ENCODE measurements at places on chromosomes 7 and 10.

DNA sequence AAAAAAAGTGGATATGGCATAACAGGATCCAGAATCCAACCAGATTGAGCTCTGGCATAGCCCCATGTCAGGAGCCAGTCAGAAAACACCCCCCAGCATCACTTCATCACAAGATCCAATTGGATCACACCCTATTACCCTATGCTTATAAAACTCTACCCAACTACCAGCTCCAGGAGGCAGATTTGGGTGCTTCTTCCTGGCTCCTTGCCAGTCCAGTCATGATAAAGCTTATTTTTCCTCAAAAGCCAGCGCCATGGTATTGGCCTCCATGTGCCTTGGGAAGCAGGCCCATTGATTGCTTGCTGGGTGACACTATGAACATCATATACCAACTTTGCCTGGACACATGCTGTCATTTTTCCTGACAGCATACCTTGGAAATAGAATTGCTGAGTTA, 281.4 kb upstream of the MKLN1 start:
- no peak for DNase-seq

GRCh38 chr7:155003092-155003375, at the start of gene PAXIP1:
PAXIP1 (minus strand) TSS chr7:155003124; CDS start chr7:155002929, 195 bp downstream.
- DNase-seq: no peak

DNA sequence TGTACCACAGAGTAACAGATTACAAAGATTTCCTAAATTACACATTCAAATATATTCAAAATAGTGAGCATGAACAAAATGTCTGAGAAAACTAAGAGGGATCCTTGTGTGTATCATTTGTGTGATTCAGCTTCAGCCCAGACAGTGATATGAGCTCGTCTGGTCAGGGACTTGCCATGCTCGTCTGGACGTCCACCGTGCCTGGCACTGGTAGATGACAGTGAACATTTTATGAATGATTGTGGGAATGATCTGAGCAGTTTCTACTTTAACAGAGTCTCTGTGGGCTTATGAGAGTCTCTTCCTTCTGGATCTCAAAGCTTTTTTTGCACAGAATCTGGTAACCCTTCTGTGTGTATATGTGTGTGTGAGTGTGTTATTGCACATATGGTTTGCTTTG, 34.2 kb upstream of the ANKRD2 start:
- DNase-seq: no peak

- peak; percentile 11 for DNase-seq
Observed at GRCh38 chr10:14879124-14879927, 660 bp downstream of the SUV39H2 start.

DNA sequence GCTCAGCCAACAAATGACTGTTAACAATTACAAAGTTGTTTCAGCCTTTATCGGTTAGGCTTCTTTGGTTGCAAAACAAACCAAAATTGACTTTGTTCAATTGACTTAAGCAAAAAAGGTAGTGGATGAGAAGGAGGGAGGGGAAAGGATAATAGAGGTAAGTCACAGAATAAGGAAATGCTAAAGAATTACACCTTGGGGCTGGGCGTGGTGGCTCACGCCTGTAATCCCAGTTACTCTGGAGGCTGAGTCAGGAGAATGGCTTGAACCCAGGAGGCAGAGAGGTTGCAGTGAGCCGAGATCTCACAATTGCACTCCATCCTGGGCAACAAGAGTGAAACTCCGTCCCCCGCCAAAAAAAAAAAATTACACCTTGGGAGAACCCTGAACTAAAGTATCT, 41.4 kb downstream of the AHCYL2 start:
- no peak for DNase-seq

- no peak for DNase-seq
Observed at GRCh38 chr10:127332631-127333030, 136.2 kb upstream of the INSYN2A start.

- DNase-seq: no peak
Observed at GRCh38 chr7:43931346-43931745, 5.1 kb downstream of the UBE2D4 start.

DNA sequence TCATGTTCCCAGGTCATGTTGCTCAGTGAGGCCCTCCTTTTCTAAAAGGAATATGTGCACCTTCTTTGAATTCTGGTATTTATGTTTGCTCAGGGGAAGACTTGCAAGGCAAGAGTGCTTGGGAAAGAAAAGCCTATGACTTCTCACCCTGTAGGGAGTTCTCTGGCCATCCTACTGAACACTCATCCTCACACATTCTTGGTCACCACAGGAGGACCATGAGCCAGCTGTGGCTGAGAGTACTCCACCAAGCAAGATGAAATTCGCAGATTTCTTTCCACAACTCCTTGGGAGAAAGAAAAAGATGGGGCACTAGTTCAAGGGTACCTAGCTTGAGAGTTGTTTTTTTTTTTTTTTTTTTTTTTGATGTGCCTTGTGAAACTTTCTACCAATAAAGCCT, 179.6 kb downstream of the FZD1 start:
- no peak for DNase-seq

GRCh38 chr10:110686949-110687348, 42.8 kb downstream of the RBM20 start:
- no peak for DNase-seq

DNA sequence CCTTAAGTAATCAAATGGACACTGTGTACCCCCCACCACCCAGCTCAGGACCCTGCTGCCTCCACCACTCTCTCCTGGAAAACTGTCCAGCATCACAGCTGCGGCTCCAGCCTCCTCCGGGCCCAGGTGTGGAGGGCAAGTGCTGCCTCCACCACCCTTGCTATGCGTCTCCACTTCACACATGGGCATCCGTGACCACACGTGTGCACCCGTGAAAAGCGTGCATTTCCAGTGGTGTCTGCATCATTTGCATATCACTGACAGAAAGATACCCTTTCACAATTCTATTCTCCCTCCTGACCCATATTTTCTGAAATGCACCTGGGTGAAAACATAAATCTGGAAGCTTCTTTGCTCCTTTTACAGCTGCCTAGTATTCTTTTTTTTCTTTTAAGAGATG, 89.7 kb upstream of the PDGFA start:
- no peak for DNase-seq

- DNase-seq: peak; percentile 86
Observed at GRCh38 chr10:12503311-12503710, 154.0 kb downstream of the CAMK1D start.

DNA sequence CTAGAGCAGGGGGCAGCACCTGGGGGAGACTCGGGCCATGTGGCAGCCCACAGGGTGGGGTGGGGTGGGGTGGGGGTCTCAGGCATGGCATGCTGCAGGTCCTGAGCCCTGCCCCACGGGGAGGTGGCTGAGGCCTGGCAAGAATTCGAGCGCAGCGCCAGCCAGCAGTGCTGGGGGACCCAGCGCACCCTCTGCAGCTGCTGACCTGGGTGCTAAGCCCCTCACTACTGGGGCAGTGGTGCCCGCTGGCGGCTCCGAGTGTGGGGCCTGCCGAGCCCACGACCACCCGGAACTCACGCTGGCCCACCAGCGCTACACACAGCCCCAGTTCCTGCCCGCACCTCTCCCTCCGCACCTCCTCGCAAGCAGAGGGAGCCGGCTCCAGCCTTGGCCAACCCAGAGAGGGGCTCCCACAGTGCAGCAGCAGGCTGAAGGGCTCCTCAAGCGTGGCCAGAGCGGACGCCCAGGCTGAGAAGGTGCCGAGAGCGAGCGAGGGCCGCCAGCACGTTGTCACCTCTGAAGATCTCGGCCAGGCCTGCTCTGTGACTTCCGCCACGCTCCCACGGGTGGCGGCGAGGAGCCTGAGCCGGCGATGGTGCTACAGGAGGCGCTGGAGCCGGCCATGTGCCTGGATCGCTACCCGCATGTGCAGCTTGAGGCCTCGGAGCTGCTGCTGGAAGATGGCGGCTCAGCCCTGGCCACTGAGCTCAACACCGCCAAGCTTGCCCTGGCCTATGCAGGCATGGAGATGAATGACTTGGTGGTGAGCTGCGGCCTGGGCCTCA, 145.1 kb upstream of the C7orf33 start:
- DNase-seq: no peak

- peak; percentile 51 for DNase-seq
Observed at GRCh38 chr7:121872831-121873288, at the start of gene PTPRZ1. PTPRZ1 (plus strand) TSS chr7:121873161; CDS start chr7:121873500, 339 bp downstream.

DNA sequence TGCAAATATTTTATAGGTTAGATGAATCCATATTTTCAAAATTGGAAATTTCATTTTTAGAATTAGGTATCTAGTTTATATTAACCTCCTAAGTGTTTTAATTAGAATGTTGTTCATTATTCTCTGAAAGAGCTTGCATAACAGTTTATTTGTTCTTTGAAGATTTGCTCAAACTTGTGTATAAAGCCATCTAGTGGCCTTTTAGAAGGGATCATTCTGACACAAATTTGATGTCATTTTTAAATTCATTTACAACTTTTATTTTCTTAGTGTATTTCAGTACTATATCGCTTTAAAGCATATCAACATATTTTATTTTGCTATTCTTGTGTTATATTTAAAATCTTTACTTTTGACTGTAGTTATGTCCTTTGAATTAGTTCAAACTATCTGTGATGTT, 527.0 kb upstream of the NRG3 start:
- no peak for DNase-seq

DNA sequence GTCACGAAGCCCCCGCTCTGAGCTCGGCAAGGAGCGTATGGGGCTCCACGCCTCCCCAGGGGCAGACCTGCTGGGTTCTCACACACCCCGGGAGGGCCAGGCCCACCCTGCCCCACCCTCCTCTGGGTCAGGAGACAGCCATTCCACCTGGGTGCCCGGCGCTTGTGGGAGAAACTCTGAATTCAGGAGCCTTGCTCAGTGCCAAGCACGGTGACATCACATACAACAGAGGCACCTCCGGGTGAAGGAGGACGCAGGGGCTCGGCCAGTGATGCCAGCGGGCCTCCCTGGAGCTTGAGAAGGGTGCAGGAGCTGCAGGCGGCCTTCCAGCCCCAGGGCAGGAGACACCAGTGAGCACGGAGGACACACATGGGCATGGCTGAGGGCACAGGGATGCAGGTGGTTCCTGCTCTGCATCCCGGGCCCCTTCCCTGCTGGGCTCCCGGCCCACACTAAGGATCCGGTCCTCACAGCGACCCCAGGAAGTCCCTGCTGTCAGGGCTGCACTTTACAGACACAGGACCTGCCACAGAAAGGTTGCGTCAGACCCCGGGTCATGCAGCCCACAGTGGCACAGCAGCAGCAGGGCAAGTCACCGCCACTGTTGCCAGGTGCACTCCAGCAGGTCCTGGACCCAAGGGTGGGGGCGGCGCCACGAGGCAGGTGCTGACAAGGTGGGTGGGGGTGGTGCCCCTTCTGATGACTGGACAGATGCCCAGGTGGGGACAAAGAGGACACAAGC, 108.0 kb downstream of the MAD1L1 start:
- DNase-seq: no peak

GRCh38 chr7:83486536-83486935, 162.4 kb downstream of the SEMA3E start:
- no peak for DNase-seq

- no peak for DNase-seq
Observed at GRCh38 chr7:14199336-14199735, 209.9 kb upstream of the ETV1 start.

GRCh38 chr7:154431045-154431444, 378.8 kb downstream of the DPP6 start:
- DNase-seq: no peak

GRCh38 chr7:152504367-152504766, 68.6 kb upstream of the KMT2C start:
- DNase-seq: no peak

GRCh38 chr10:89280508-89280907, 21.3 kb upstream of the IFIT2 start:
- DNase-seq: no peak

- DNase-seq: no peak
Observed at GRCh38 chr10:62640411-62640810, 164.1 kb upstream of the ADO start.

GRCh38 chr10:241451-241850, 106.2 kb downstream of the ZMYND11 start:
- no peak for DNase-seq

DNA sequence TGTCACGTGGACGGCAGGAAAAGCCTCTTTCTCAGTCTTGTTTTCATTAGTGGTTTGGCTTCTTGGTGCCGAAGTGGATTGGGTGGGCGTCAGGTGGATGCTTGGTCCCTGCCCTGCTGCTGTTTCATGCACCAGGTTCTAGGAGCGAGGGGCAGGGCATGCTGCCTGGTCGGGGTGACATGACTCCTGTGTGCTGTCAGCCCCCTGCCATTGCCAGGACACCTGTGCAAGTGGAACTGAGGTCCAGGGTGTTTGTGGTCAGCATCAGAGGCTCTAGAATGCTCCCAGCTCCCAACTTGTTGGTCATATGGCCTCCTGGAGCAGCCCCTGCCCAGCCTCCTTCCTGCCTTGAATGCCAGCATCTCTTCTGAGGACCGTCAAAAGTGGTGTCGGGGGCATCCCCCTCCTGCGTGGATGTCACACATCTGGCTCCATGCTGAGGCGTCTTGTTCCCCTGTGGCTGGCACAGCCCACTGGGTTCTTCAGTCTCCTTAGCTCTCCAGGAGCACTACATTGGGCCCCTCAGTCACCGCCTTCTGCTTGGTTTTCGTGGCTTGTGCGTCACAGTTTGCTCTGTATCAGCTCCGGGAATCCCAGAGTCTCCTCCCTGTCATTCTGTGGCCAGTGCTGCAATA, 24.8 kb downstream of the ADCY1 start:
- DNase-seq: no peak

GRCh38 chr10:73997461-73997786, 492 bp upstream of the VCL start:
- DNase-seq: no peak

DNA sequence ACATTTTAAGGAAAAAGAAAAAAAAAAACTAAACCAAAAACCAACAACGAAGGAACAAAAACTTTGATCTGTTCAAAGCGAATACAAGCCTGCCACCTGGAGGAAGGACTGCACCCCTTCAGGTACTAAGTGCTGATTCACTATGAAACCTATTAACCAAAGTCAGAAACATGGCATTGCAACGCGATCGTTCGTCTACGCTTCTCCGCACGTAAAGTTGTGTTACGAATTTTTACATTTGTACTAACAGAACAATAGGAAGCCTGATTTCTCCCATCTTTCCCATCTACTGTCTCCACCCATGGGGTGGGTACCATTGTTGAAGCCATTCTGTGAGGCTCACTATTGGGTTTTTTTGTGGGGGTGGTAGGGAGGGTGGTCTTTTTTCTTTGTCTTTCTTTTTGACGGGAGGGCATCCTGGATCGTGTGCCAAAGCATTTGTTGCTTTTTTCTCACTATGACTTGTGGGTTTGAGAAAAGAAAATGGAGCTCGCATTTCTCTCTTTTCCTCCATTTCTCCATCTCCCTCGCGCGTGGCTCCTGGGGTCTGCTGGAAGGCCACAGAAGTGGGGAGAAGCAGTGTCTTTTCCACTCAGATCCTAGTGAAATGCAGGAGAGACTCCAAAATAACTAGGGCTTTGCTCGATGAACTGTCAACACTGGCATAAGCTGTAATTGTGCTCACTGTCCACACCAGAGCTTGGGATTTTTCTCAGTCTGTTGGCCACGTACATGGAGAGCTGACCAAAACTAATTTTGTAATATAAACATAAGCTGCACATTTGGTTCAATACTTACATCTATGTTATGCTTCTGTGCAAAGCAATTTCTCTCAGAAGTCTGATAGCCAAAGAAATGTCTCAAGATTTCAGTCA, 100.9 kb upstream of the YAE1 start:
- peak; percentile 60 for DNase-seq

GRCh38 chr10:54983255-54983654, 182.2 kb upstream of the PCDH15 start:
- DNase-seq: no peak

- DNase-seq: no peak
Observed at GRCh38 chr10:31034098-31034909, 2.6 kb upstream of the ZNF438 start.

Data from NCI-H345 (cell line).